ENCODE measurements at places on chromosomes 5 and 9.

DNA sequence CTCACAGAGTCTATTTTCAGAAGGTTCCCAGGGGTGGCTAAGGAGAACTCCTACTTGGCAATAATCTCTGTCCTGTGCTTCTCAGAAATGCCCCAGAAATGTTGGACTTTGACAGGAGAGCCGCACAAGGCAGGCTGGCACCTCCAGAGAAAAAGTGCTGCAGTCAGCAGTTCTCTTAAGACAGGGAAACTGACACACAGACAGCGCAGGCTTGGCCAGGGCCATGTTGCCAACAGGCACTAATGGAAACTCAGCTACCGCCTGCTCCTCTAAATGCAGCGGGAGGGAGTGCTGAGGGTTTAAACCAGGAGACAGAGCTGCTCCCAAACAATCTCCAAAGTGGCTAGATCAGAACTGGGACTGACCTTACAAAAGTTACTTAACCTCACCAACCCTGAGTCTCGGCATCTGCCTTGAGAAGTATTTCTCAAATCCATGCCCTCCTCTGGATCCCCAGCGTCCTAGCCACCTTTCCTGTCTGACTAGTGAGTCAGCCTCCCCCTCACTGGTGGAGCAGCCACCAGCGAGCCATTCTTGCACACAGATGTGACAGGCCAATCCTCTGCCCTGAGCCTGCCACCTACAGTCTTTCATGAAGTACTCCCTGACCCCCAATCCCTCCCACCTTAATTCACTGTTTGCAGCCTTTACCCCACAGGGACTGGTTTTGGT is 186.4 kb downstream of the CDK5RAP2 start:
- no peak for DNase-seq

DNA sequence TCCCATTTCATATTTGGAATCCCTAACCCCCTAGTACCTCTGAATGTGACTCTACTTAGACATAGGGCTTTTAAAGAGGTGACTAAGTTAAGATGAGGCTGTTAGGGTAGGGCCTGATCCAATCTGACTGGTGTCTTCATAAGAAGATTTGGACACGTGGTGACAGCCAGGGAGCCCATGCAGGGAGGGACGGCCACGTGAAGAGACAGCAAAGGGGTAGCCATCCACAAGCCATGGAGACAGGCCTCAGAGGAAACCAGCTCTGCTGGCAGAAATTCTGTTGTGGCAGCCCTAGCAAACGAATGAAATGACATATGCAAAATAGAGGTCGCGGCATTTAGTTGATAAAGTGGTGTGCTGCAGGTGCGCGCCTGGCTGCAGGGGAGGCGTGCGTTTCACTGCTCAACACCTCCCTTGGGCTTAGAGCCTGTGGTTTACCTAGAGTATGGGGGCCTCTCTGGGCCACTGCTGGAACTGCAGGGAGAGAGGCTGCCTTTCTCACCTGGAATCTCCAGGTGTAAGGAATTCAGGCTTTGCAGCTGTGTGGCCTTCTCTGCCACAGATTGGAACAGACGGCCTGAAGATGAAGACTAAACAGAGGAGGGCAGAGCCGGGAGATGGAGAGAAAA is 7.1 kb upstream of the AFAP1L1 start:
- peak; percentile 20 for DNase-seq

- DNase-seq = no peak
These were observed 433 bp upstream of the PTAR1 start for GRCh38 chr9:69760278-69760610.

GRCh38 chr5:88708682-88709398 is 174.1 kb downstream of the MEF2C start:
- DNase-seq = no peak

- DNase-seq = no peak
These were observed 1.9 kb upstream of the RACK1 start for GRCh38 chr5:181245427-181246275.

DNA sequence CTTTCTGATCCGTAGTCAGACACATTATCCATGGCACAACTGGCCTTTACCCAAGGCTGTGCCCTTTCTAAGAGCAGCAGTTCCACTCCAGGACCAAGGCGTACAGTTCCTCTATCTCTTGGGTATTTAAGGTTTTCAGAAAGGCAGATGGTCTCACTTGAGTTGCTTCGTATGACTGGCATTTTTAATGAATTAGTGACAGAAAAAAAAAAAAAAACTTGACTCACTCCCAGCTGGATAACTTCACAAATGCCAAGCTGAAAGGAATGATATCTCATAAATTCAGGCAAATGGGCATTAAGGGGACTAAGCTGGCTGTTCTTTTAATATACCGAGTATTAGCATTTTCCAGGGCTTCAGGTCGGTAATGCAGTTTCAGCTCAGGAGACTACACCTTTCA is 60.7 kb downstream of the SLC24A2 start:
- DNase-seq = no peak

DNA sequence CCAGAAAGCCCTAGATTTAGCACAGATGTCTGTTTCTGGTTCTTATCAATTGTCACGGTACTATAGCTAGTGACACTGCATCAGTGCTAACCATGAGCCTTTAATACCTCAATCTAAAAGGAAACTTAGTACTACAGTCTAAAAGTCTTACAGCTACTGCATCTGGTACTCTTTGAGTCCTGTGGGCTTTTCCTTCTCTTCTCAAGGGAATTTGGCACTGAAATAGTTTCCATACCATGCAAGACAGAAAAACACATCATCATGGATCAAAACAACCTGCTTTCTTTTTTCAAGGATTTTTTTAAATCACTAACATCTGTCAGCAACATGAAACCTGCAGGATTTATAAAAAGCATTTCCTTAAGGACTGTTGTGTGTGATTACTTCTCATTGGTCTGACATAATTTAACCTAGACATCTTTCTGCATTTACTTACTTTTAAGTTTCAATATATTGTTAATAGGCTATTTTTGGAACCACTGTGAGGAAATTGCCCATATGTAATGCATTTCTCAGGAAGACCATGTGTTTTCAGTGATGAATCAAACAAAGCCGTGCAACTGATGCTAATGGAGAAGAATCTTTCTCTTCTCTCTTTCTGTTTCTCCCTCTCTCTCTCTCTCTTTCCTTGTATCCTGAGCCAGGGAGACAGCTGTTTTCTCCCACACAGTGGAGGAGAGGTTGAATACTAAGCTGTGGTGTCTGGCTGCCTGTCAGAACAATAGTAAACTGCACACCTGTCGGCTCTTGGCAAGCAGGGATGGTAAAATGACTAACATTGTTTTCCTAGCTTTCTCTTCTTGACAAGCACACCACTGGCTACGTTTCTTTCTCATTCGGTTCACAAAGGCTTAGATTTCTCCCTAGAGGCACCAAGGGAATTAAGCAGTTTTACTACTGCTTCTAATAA is 273.4 kb downstream of the CSNK1G3 start:
- DNase-seq = no peak

GRCh38 chr5:94480486-94480885 is 137.9 kb downstream of the KIAA0825 start:
- no peak for DNase-seq

DNA sequence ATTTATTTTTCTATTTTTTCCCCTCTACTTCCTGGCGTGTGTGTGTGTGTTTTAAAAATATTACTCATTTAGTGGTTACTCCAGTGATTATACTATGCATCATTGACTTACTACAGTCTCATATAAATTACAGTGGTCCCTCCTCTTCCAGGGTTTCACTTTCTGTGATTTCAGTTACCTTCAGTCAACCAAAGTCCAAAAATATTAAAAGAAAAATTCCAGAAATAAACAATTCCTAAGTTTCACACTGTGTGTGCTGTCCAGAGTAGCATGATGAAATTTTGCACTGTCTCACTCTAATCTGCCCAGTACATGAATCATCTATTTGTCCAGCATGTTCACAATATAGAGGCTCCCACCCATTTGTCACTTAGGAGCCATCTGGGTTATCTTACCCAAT is 47.4 kb upstream of the CCDC112 start:
- DNase-seq = no peak

- no peak for DNase-seq
These were observed 537.9 kb downstream of the HINT1 start for GRCh38 chr5:130627145-130627544.

- DNase-seq = no peak
These were observed 12.5 kb downstream of the PRDM6 start for GRCh38 chr5:123101556-123101955.

DNA sequence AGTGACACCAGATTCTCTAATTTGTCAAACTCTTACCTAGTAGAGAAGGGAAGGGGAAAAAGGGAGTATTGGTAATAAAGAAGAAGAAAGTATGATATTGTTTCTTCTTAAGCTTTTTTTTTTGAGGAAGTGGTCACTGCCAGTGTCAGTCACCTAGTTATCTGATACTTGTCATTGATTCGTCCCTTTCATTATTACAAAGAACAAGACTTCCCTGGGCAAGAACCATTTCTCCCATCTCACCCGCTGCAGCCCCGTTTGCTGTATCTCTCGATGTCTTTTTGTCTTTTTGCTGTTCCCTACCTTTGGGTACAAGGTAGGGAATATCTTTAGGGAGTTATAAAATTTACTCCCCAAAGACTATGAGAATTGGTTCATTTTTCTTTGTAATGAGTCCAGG is 249.0 kb downstream of the ARHGAP26 start:
- DNase-seq = no peak

- DNase-seq = no peak
These were observed 136.4 kb downstream of the WDR41 start for GRCh38 chr5:77355751-77356150.
